ENCODE measurements at places on chromosomes 12 and 14.
A peak's percentile ranks its signal among the peaks of the same experiment; 100 is the strongest.

DNA sequence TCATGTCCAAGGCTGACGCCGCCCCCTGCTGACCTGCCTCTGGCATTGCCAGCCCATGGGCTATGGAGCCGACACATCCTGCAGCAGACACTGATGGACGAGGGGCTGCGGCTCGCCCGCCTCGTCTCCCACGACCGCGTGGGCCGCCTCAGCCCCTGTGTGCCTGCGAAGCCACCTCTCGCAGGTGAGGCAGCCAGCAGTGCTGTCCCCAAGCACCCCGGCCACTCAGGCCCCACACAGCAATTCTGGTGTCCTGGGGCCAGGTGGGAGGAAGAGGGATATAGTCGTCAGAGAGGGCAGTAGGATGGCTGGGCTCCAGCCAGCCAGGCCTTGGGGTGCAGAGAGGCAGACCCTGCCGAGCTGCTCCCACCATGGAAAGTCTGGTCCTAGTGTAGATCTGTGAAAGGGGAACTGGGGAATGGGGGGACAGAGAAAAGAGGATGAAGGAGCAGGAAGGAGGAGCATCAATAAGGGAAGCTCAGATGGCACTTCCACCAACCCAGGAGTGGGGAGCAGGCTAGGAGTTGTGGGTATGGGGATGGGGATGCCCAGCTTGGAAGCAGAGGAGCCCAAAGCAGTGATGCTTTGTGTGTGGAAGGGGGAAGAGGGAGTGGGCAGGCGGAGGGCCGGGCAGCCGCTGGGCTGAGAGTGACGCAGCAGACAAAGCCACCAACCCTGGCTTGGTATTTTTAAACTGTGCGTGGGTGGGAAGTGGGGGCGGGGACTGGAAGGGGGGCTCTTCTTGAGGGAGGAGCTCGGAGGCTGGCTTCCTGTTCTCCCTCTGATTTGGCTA, 4.7 kb downstream of the NAB2 start:
- peak; percentile 55 for DNase-seq

- no peak for DNase-seq
These were observed 18.5 kb upstream of the DUSP6 start for GRCh38 chr12:89370850-89371249.

DNA sequence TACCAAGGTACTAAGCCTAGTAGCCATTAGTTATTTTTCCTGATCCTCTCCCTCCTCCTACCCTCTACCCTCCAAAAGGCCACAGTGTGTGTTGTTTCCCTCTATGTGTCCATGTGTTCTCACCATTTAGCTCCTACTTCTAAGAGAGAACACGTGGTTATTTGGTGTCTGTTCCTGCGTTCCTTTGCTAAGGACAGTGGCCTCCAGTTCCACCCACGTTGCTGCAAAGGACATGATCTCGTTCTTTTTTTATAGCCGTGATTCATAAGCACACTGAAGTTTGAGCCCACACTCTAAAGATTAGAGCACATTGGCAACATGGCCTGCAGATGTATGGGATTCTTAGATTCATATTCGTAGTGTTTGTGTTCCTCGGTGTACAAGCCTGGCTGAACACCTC, 8.1 kb upstream of the STX2 start:
- DNase-seq, result peak; percentile 13

- no peak for DNase-seq
These were observed 950.4 kb upstream of the LRFN5 start for GRCh38 chr14:40656311-40656710.

DNA sequence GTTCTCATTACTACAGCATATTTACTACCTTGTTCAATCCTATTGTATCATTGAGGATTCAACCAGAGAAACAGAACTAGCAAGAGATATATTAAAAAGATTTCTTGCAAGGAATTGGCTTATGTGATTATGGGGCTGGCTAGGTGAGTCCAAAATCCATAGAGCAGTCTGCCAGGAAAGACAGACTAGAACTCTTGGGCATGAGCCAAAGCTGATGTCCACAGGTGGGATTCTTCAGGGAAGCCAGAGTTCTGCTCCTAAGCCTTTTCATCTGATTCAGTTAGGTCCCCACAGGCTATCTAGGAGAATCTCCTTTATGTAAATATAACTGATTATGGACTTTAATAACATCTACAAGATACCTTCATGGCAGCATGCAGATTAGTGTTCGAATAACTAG, 26.0 kb downstream of the PELI2 start:
- DNase-seq, result no peak

Data from RKO (cell line).